ENCODE measurements at places on chromosomes 7 and 10.
A peak's percentile ranks its signal among the peaks of the same experiment; 100 is the strongest.

- no peaks in the 10 kb centered on the region for H3K27me3 ChIP-seq
- peak overlapping the region; percentile 99 for H3K4me3 ChIP-seq
- H3K4me1 ChIP-seq: peaks cover 38% of the 10 kb centered on the region
- H3K36me3 ChIP-seq: peaks cover 10% of the 10 kb centered on the region
Measured at GRCh38 chr10:72088889-72089575, 681 bp upstream of the SPOCK2 start.

DNA sequence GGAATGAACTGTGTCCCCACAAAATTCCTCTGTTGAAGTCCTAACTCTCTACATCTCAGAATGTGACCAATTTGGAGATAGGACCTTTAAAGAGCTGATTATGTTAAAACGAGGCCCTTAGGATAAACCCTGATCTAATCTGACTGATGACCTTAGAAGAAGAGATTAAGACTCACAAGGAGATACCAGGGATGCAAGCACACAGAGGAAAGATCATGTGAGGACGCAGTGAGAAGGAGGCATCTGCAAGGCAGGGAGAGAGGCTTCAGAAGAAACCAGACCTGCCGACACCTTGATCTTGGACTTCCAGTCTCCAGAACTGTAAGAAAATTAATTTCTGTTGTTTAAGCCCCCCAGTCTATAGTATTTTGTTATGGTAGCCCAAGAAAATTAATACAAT, 94.9 kb upstream of the ZNF800 start:
- DNase-seq: no peak
- no peaks in the 10 kb centered on the region for H3K36me3 ChIP-seq
- peaks cover 44% of the 10 kb centered on the region for H3K27me3 ChIP-seq
- H3K27ac ChIP-seq: no peak overlapping the region

GRCh38 chr7:112420236-112420861, 29.9 kb upstream of the IFRD1 start:
- peaks cover 6% of the 10 kb centered on the region for H3K27me3 ChIP-seq
- H3K36me3 ChIP-seq: peaks cover 5% of the 10 kb centered on the region
- peaks cover 17% of the 10 kb centered on the region for H3K4me1 ChIP-seq
- H3K27ac ChIP-seq: no peak overlapping the region
- no peak for DNase-seq

GRCh38 chr10:8053446-8054243, 843 bp upstream of the GATA3 start:
- H3K27me3 ChIP-seq: peaks cover 21% of the 10 kb centered on the region
- peak; percentile 95 for DNase-seq
- H3K36me3 ChIP-seq: peaks cover 13% of the 10 kb centered on the region
- H3K4me1 ChIP-seq: peaks cover 42% of the 10 kb centered on the region

DNA sequence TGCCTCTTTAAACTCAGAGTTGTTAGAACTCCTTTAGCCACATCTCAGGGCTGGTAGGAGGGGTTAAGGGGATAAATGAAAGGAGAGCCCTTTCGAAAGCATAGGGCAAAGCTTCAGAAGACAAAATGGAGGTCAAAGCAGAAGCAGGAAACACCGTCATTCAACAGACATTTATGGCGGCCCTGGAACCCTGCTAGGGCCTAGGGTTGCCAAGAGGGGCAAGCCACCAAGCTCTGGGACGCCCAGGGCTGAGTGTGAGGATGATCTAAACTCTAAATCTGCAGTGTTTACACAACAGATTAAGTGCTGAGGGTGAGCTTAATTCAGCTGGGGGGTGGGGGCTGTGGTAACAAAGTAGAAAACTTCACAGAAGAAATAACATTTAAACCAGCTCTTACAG, 79.0 kb upstream of the NFE2L3 start:
- H3K36me3 ChIP-seq: no peaks in the 10 kb centered on the region
- no peak overlapping the region for H3K4me3 ChIP-seq
- peaks cover 3% of the 10 kb centered on the region for H3K4me1 ChIP-seq

DNA sequence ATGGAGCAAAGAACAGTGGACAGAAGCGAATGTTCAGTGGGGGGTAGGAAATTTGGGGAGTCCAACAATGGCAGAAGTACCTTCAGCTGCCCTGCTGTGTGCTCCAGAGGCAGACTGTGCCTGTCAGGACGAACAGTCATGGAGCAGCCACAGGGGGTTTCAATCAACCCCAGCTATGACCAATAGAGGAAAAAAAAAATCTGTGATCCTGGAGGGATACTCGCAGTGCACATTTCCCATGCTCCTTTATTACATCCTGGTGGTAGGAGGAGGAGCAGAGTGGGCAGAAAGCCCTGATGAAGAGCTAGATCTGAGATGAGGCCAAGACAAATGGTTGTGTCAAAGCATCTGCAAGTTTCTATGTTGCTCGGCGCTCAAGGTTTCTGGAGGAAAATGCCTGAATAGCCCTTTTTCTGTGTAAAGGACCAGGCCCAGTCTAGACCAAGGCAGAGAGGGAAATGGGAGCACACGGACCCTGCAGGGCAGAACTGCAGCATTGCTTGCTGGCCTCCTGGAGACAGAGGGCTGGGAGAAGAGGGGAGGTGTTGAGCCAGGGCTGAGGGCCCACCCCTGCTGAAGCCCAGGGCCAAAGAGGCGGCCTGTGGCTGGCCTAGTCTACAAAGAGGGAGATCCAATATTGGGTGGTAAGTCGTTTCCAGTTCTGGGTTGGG, 201.5 kb downstream of the GRID1 start:
- peaks cover 13% of the 10 kb centered on the region for H3K27me3 ChIP-seq
- peaks cover 2% of the 10 kb centered on the region for H3K4me1 ChIP-seq
- H3K4me3 ChIP-seq: no peak overlapping the region
- H3K27ac ChIP-seq: no peak overlapping the region
- DNase-seq: no peak

GRCh38 chr7:95549818-95550529, 46.3 kb downstream of the PDK4 start:
- no peak overlapping the region for H3K27ac ChIP-seq
- peaks cover 2% of the 10 kb centered on the region for H3K36me3 ChIP-seq
- no peak overlapping the region for H3K4me3 ChIP-seq
- H3K4me1 ChIP-seq: peaks cover 3% of the 10 kb centered on the region
- H3K27me3 ChIP-seq: peaks cover 34% of the 10 kb centered on the region

DNA sequence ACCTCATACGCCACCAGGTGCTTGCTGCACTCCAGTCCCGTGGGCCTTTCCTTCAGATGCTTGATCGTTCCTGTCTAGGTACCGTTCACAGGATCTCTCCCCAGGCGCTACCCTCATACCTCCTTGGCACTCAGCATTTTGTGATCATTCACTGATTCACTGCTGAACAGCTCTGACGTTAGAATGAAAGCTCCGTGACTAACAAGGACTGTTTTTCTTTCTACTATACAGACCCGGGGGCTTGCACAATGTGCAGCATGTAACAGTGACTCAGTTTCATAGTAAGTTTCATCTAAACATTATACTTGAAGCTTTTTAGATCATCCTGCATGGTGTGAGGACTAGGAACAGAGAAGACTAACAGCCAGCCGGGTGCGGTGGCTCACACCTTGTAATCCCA, 20.6 kb downstream of the KIN start:
- H3K27me3 ChIP-seq: no peaks in the 10 kb centered on the region
- H3K36me3 ChIP-seq: peaks cover 11% of the 10 kb centered on the region
- no peak overlapping the region for H3K4me3 ChIP-seq
- no peak for DNase-seq
- no peak overlapping the region for H3K27ac ChIP-seq

DNA sequence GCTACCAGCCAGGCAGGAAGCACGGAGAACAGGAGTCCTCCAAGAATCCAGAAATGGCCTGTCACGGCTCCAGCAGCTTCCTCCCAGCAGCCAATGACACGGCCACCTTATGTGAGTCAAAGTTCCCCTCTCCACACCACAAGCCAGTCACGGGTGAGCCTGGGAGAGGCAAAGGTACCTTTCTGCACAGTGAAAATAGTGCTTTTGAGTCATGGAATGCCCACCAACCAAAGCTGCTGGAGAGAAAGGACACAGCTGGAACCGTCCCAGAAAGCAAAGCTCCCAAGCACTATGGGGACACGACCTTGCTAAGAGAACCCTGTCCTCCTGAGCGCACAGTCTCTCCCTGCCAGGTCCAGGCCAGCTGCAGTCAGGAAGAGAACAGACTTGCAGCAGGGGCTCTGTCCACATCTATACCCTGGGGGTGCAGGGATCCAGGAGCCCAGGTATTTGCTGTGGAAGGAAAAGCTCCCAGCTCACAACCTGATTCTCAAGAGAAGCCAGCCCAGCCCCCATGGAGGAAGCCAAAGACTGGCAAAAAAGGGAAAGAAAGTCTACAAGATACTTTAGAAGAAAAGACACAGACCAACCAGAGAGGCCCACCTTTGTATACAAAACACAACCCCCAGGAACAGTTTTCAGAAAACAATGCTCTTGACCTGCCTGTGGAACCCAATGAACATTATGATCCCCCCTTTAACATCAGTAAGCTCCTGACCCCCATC, 24.4 kb downstream of the C10orf71 start:
- H3K27ac ChIP-seq: no peak overlapping the region
- DNase-seq: no peak
- peaks cover 3% of the 10 kb centered on the region for H3K36me3 ChIP-seq
- peaks cover 17% of the 10 kb centered on the region for H3K27me3 ChIP-seq

- H3K36me3 ChIP-seq: no peaks in the 10 kb centered on the region
- no peaks in the 10 kb centered on the region for H3K27me3 ChIP-seq
- H3K27ac ChIP-seq: peak overlapping the region; percentile 100
- H3K4me1 ChIP-seq: peaks cover 59% of the 10 kb centered on the region
- peak; percentile 60 for DNase-seq
Measured at GRCh38 chr7:36286226-36286625, 103.4 kb upstream of the ANLN start.

- H3K4me3 ChIP-seq: no peak overlapping the region
- no peak overlapping the region for H3K27ac ChIP-seq
- DNase-seq: no peak
- H3K36me3 ChIP-seq: no peaks in the 10 kb centered on the region
- H3K4me1 ChIP-seq: no peaks in the 10 kb centered on the region
Measured at GRCh38 chr7:82605247-82605864, 161.8 kb upstream of the CACNA2D1 start.

DNA sequence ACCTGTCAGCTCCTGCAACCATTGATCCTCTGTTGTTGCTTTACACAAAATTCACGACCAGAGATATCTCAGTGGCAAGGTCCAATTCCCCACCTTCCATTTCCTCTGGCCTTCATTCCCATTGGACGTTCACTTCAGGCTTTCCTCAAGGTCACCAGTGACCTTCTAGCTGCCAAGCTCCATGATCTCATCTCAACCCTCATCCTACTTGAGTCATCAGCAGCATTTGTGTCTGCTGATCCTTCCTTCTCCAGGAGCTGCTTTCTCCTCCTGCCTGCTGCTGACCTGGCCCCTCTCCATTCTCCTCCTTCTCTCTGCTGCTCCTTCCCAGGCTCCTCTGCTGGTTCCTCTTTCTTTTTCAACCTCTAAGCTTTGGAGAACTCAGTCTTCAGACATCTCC, 66.2 kb upstream of the C10orf90 start:
- H3K4me3 ChIP-seq: no peak overlapping the region
- no peaks in the 10 kb centered on the region for H3K4me1 ChIP-seq
- H3K27ac ChIP-seq: no peak overlapping the region
- H3K36me3 ChIP-seq: no peaks in the 10 kb centered on the region
- DNase-seq: no peak

DNA sequence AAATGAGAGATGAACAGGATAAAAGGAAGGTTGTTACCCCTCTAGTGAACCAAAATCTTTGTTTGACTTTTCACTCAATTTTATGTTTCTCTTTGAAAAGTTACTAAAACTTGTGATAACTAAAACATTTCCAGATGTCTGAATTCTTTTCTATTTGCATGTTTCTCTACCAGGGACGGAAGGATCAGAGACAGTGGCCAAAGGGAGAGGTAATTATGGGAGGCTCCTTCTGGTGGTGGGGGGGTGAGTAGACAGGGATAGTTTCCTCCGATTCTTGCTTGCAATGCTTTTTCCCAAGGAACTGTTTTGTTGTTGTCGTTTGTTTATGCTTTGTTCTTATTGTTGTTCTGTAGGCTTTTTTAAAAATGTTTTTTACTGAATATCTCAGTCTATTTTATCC, 374.8 kb downstream of the INHBA start:
- no peak for DNase-seq
- no peaks in the 10 kb centered on the region for H3K27me3 ChIP-seq
- H3K4me3 ChIP-seq: no peak overlapping the region
- no peak overlapping the region for H3K27ac ChIP-seq

GRCh38 chr10:43120116-43120928, 17.9 kb upstream of the CSGALNACT2 start:
- no peaks in the 10 kb centered on the region for H3K27me3 ChIP-seq
- peak overlapping the region; percentile 64 for H3K4me3 ChIP-seq
- peaks cover 18% of the 10 kb centered on the region for H3K4me1 ChIP-seq

- no peaks in the 10 kb centered on the region for H3K36me3 ChIP-seq
- no peak for DNase-seq
- H3K4me1 ChIP-seq: no peaks in the 10 kb centered on the region
- H3K27ac ChIP-seq: no peak overlapping the region
- no peak overlapping the region for H3K4me3 ChIP-seq
Measured at GRCh38 chr10:71231206-71231605, 18.8 kb downstream of the UNC5B start.

- DNase-seq: no peak
- H3K36me3 ChIP-seq: no peaks in the 10 kb centered on the region
- H3K4me3 ChIP-seq: no peak overlapping the region
- no peak overlapping the region for H3K27ac ChIP-seq
- H3K4me1 ChIP-seq: peaks cover 3% of the 10 kb centered on the region
Measured at GRCh38 chr10:11798845-11799735, 24.1 kb upstream of the PROSER2 start.
